Hippocampal formation (tissue), 2 donors: ENCODE measurements at places on chromosomes 5 and 9.

GRCh38 chr9:70765946-70766345 is 351.5 kb upstream of the KLF9 start:
- DNase-seq, result no peak

DNA sequence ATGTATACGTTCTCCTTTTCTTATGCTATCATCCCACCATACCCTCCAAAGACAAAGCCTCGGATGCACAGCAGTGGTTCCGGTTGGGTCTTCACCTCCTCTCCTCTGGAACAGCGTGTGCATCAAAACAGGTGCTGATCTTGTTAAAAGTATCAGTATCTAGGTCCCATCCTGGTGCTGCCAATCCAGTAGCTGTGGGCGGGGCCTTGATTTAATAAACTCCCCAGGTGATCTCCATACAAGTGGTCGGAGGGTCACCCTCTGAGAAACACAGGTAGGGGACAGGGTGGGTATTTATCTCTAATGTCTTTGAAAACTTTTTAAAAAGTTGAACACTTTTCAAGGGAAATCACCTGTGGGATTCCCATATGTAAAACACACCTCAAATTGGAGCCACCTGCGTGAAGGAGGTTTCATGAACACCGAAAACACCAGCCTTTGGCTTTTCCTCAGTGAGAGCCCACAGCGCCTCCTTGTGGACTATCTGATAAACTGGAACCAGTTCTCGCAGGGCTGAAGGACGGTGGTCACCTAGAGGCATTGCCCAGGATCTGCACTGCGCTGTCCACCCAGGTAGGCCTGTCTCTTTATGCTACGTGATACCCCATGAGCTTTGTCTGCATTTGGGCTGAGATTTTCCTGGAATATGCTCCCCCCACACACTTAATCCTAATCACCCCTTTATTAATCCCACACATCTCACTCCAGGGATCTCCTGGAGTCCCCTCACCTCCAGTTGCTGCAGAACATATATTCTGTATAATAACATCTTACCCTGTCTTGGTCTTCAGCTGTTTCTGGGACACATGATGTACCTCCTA is 80.5 kb upstream of the EPB41L4B start:
- DNase-seq, result peak; percentile 9

- DNase-seq, result no peak
Observed at GRCh38 chr5:134964359-134965270, 3.1 kb upstream of the CATSPER3 start.

DNA sequence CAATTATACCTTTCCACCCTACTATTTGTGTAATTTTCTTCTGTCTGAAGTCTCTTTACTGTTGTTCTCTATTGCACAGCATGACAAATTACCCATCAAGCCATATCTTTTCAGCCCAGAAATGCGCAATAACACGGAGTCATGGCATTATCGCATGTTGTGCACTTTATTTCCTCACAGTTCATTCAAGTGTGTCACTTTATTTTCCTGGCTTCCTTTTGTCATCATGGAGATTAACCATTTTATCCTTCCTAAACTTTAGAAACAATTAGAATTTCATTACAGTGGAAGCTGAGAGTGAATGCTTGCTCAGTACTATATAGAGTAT is 41.3 kb upstream of the MEF2C start:
- DNase-seq, result no peak

DNA sequence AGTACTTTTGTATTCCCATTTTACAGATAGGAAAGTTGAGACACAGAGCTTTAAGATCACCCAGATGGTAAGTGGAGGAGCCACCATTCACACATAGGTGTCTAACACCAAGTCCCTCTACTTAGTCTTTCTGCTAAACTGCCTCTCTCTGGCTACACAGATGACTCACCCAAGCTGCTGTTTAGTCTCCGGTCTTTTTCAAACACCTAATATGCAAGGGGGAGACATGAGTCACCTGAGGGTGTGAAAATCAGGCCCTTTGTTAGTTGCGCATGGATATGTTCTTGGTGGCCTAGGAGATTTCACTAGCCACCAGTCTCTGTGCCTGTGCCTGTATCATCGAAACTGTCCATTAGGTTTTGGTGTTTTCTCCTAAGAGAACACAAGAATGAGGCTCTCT is 117.8 kb downstream of the MAST4 start:
- DNase-seq, result no peak

DNA sequence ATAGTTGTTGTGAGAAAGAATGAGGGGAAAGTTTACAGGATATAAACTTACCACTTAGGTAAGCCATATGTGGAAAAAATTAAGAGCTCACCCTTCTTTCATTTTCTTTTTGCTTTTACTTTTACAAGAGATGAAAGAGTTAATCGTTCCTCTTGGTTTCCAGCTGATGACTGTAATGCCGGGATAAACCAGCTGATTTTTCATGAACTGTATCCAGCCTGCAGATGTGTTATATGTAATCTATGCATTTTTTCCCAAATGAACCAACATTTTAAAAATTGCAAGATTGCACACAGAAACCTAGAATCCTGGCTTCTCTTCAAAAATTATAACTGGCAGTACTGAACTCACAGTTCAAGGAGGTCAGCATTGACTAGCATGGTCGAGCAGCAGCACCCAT is 185.9 kb downstream of the GRIA1 start:
- no peak for DNase-seq
